Fibroblast of skin of left biceps (primary cell): ENCODE measurements at places on chromosomes 3 and 15.

DNA sequence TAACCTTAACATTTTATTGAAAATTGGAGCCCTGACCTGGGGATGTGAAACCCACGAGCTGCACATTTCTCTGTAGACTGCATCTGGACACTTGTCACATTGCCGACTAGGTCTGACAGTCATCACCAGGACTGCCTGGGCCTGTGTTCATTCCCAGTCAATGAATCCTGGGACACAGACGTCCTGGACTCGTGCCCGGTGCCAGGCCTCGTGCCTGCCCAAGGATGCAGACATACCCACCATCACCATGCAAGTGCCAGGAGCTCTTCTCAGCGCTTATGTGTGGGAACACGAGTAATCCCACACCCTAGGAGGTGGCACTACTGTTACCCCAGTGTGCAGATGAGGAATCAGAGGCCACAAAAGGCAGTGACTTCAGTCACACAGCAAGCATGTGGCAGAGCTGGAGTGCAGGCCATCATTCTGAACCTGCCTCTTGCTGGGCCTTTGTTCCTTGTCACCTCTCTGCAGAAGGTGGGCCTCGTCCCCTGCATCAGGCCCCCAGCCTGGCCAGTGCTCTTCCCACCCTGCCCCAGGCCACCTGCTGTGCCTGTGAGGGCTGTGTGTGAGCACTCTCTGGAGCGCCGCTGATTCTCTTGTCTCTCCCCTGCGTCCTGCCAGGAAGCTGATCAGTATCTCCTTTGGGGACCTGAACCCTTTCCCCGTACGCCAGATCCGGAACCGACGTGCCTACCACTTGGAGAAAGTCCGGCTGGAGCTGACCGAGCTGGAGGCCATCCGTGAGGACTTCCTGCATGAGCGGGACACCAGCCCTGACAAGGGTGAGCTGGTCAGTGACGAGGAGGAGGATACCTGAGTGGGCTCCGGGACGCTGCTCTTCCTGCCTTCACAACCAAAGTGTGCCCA is 58.5 kb downstream of the ADAMTS7 start:
- no peak for DNase-seq

- DNase-seq, result no peak
These were observed 19.7 kb downstream of the GOLGA6A start for GRCh38 chr15:74062671-74063070.

DNA sequence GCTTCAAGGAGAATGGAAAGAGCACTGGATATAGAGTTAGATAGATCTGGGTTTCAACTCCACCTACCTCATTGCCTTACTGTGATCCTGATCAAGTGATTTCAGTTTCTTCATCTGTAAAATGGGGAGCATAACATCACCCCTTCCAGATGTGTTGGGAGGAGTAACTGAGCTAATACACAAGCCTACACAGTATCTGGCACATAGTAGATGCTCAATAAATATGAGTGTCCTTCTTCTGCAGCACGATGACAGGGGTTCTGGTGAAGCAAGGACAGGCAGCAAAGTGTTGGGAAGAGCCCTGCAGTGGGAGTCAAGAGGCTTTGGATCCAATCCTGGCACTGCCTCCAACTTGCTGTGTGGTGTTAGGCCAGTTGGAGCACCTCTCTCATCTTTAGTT is 270.0 kb downstream of the UACA start:
- DNase-seq, result no peak

- DNase-seq, result no peak
These were observed 7.1 kb downstream of the SLC25A26 start for GRCh38 chr3:66227915-66228314.

GRCh38 chr15:100763835-100764750 is 115.5 kb upstream of the ALDH1A3 start:
- DNase-seq, result no peak

DNA sequence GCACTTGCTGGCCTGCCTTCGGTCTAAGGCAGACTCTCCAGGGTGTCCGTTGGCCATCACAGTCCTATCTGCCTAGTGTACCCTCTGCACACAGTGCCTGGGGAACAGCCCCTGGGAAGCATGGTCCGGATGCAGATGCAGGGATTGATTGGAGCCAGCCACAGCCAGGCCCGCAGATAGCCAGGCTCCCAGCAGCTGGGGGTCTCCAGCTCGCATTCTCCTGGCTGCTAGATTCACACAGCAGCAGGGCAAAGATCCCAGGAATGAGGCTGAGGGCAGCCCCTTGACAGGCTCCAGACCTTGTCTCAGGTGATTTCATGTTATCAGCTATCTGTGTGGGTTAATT is 41.4 kb downstream of the IRAK2 start:
- no peak for DNase-seq

- no peak for DNase-seq
These were observed 47.1 kb downstream of the ATP13A4 start for GRCh38 chr3:193507566-193507965.

GRCh38 chr15:58352026-58352929 is 79.5 kb upstream of the LIPC start:
- DNase-seq, result no peak

GRCh38 chr15:80462836-80463512 is 58.8 kb downstream of the ARNT2 start:
- DNase-seq, result no peak

- no peak for DNase-seq
These were observed 732.6 kb downstream of the MCTP2 start for GRCh38 chr15:94963953-94964352.

GRCh38 chr3:140134231-140134965 is 199.4 kb downstream of the CLSTN2 start:
- no peak for DNase-seq

DNA sequence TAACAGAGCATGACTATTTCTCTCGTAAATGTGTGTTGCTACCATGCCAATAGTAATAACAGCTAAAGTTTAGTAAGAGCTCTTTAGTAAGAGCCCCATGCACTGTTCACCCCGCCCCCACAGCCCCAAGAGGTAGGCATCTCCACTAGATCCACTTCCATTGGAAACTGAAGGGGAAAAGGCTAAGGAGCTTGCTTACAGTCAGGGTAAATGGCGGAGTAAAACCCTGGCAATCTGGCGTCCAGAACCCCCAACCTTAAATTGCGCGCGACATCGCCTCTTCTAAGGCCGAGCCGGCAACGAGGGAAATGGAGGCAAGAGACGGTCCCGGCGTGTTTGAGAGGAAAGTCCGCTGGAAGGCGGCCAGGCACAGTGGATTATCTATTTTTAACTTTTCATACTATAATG is 654 bp upstream of the C3orf38 start:
- no peak for DNase-seq

GRCh38 chr3:67719333-67719732 is 64.9 kb upstream of the SUCLG2 start:
- DNase-seq, result no peak

- DNase-seq, result no peak
These were observed 95.4 kb downstream of the ISL2 start for GRCh38 chr15:76431971-76432370.

GRCh38 chr3:81443457-81443782 is 318.0 kb downstream of the GBE1 start:
- DNase-seq, result no peak

GRCh38 chr15:70866982-70867641 is 13.2 kb upstream of the LARP6 start:
- DNase-seq, result no peak

DNA sequence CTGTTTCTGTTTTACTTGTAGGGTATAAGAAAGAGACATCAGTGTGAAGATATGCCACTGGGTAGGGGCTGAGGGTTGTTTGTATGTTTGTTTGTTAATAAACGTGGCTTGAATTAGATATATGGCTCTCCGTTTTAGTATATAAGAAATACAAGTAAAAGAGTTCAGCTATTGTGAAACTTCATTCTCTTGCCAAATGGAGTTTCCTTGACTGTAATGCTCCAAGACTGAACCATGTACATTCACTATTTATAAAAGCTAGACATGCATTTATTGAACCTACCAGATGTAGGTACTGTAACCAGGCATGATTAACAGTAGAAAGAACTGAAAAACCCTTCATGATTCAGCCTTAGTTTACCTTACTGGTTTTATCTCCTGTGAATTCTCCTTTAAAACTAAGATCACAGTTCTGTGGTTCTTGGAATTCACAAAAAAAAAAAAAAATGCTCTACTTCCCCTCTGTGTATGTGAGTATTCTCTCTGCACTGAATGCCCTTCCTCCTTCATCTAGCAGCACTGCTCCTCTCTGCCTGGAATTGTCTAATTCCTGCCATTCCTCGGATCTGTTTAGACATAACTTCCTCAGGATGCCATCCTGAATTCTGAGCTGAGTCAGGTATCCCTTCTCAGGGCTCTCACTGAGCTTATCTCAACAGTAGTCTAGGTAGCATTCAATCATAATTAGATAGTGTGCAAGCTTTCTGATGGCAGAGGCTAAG is 504.4 kb downstream of the FHIT start:
- DNase-seq, result no peak

DNA sequence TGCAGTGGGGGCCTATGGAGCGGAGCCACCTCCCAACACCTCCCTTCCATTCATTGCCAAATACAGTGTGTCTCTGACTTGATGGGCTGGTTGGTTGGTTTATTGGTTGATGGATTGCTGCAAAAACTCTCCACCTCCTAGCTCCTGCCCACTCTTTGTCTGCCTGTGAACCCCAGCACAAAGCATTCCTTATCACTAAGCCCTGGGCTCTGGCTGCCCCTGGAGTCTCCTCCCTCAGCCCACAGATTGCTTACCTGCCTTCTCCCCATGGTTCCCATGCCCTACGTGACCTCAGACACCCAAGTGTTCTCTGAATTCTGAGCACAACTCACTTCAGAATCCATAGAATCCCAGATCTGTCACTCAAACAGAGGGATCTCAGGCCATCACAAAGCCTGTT is 139.1 kb upstream of the TPM1 start:
- no peak for DNase-seq

DNA sequence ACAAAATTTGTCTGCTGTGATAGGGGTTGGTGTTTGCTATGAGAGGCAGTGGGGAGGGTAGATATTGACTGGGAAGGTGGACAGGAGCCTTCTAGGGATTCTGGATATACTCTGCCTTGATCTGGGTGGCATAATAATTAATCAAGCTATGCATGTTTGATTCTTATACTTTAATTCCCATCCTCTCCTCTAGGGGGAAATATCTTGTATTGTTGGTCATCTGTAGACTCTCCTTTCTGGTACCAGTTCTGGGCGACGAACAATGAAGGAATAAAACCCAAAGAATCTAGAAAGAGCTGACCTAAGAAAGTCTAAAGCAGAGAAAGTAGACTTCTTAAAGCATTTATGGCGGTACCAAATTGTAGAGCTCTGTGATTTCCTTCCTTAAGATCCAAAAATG is 198.2 kb upstream of the STRIT1 start:
- DNase-seq, result no peak

DNA sequence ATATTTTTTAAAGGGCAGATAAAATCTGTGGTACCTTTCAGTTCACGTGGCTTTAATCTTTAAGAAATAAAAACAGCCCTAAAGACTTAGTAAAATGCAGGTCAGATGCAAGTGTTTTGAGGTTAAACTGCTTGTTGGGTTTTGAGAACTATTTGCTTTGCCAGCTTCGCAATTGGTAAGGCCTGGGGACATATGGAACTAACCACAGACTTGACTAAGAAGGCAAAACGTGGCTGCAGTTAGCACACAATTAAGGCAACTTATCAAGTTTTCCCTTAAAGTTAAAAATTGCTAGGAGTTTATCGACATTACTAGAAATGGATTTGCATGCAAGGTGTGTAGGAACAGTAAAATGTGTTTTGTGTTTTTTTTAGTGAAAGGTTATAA is 206.9 kb downstream of the ZNF385D start:
- DNase-seq, result no peak

GRCh38 chr3:65884071-65884470 is 154.6 kb downstream of the MAGI1 start:
- no peak for DNase-seq

DNA sequence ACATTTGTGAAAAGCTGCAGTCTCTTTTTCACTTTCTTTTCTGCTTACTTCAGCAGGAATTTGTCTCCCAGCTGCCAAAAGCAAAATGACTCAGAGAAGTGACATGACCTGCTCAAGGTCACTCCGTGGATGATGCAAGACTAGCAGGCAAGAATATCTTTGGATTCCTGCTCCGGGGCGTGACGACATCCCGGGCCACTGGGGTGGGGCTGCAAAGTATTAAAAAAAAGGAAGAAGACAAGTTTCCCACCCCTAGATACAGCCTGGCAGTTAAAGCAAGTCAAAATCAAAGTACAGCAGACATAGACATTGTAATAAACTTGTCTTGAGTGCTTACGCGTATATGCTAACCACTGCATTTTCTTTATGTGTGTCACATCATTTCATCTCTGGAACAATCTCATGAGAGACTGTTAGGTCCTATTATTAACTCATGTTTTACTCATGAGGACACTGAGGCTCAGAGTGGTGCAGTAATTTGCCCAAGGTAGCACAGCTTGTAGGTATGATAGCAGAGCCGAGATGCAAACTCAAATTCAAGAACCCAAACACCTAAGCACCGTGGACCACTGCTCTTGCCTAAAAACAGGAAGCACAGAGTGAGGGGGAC is 485.2 kb upstream of the PROK2 start:
- peak; percentile 92 for DNase-seq

- DNase-seq, result no peak
These were observed 102.0 kb upstream of the BNIP2 start for GRCh38 chr15:59791079-59791478.

DNA sequence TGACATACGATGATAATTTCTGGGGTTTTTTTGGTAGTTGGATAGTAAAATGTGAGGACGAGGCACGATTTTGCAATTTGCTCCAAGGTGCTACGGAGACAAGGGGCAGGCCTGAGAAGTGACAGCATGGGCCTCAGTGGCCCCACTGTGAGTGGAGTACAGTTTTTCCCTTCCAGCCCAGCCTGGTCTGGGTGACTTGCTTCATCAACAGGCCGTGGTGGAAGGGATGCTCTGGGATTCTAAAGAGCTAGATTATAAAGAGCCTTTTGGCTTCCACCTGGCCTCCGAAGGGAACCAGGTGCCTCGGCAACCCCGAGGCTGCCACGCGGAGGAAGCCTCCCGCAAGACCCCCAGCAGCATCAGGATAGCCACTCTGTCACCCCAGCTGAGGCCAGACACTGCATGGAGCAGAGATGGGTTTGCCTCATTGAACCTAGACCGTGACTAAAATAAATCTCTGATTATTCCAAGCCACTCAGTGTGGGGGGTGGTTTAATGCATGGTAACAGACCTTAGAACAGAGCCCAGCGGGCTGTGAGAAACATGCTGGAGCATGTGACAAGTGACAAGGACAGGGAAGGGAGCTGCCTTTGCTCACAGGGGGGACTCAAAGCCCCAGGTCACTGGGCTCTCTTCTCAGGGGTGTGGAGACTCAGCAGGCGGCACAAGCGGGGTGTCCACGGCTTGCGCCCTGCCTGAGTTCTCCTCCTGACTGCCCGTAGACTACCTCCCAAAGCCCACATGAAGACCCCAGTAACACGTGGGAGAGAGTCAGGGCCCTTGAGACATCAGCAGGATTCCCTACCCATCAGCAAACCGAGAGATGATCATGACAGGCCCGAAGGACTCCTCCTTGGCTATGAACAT is 22.6 kb upstream of the SLC41A3 start:
- DNase-seq, result no peak
